Activated T-helper 17 cell treated with anti-CD3 and anti-CD28 coated beads, Interleukin-2, amount 50 U/mL, for 72 hours (primary cell): ENCODE measurements at places on chromosomes 1 and 21.

DNA sequence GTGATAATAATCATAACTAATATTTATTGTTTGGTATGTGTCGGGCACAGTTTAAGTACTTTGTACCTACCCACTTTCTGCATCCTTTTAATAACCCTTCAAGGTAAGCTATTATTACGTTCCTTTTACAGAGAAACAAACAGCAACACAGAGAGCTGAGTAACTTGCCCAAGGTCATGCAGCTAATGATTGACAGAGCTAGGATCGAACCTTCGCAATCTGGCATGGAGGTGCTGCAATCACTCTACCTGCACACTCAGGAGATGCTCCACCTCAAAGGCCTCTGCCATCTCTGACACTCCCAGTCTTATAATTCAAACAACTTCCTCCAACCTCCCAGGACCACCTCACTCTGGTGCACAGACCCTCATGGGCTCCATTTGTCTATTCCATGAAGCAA is 137.2 kb downstream of the DMRTA2 start:
- no peaks in the 10 kb centered on the region for H3K4me1 ChIP-seq
- peaks cover 20% of the 10 kb centered on the region for H3K27me3 ChIP-seq
- H3K4me3 ChIP-seq: no peak overlapping the region
- ATAC-seq: no peak
- no peak overlapping the region for H3K27ac ChIP-seq
- H3K36me3 ChIP-seq: no peaks in the 10 kb centered on the region

DNA sequence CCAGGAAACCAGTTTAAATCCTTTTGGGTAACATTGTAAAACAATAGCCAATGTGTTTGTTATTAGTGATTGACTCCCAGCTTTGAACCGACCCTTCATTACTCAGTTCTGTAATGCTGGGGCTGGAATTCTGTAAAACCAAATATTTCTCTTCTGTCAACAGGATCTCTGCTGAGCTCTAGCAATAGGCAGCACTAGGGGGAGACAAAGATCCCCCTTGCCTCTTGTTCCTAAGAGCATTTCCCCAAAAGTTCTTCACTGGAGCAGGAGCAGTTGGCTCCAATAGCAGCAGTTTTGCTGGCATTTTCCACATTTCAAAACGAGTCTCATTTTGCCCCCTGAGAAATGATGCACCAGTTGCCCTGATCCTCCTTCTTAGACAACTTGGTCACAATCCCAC is 1671.1 kb downstream of the MRPL39 start:
- no peak for ATAC-seq
- no peaks in the 10 kb centered on the region for H3K36me3 ChIP-seq
- no peak overlapping the region for H3K27ac ChIP-seq
- no peak overlapping the region for H3K4me3 ChIP-seq
- H3K27me3 ChIP-seq: peaks cover 4% of the 10 kb centered on the region

- H3K4me3 ChIP-seq: peak overlapping the region; percentile 73
- ATAC-seq: no peak
- peaks cover 42% of the 10 kb centered on the region for H3K27me3 ChIP-seq
- no peak overlapping the region for H3K27ac ChIP-seq
- H3K4me1 ChIP-seq: peaks cover 4% of the 10 kb centered on the region
Measured at GRCh38 chr1:109396871-109397580, 692 bp downstream of the SORT1 start.

- H3K4me1 ChIP-seq: no peaks in the 10 kb centered on the region
- H3K36me3 ChIP-seq: no peaks in the 10 kb centered on the region
- no peak overlapping the region for H3K4me3 ChIP-seq
- peaks cover 9% of the 10 kb centered on the region for H3K27me3 ChIP-seq
- H3K27ac ChIP-seq: no peak overlapping the region
- ATAC-seq: no peak
Measured at GRCh38 chr1:183075861-183076260, 52.6 kb downstream of the LAMC1 start.

GRCh38 chr1:117665556-117666270 is 59.9 kb downstream of the TENT5C start:
- peak overlapping the region; percentile 94 for H3K27ac ChIP-seq
- peak overlapping the region; percentile 70 for H3K4me3 ChIP-seq
- peaks cover 41% of the 10 kb centered on the region for H3K4me1 ChIP-seq
- no peaks in the 10 kb centered on the region for H3K36me3 ChIP-seq
- H3K27me3 ChIP-seq: no peaks in the 10 kb centered on the region

GRCh38 chr1:91741301-91741700 is 144.7 kb downstream of the TGFBR3 start:
- H3K4me1 ChIP-seq: peaks cover 7% of the 10 kb centered on the region
- H3K27me3 ChIP-seq: no peaks in the 10 kb centered on the region
- no peak overlapping the region for H3K4me3 ChIP-seq
- H3K27ac ChIP-seq: no peak overlapping the region
- ATAC-seq: no peak

DNA sequence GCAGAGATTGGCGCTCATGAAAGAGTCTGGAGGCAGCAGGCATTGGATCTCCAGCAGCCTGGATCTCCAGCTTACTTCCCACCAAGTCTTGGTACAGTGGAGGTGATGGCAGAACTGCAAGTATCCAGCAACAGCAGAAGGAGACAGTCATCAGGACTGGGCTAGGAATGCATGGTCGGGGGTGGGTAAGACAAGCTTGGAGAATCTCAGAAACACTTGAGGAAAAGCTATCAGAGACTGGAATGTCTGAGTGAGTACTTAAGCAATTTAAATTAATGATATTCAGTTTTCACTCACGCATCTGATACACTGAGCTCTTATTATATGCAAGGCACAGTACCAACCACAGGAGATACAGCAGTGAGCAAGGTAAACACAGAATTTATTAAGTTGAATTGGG is 9.8 kb downstream of the TMEM35B start:
- no peaks in the 10 kb centered on the region for H3K27me3 ChIP-seq
- H3K36me3 ChIP-seq: peaks cover 6% of the 10 kb centered on the region
- ATAC-seq: no peak
- peaks cover 11% of the 10 kb centered on the region for H3K4me1 ChIP-seq
- H3K27ac ChIP-seq: no peak overlapping the region
- no peak overlapping the region for H3K4me3 ChIP-seq

DNA sequence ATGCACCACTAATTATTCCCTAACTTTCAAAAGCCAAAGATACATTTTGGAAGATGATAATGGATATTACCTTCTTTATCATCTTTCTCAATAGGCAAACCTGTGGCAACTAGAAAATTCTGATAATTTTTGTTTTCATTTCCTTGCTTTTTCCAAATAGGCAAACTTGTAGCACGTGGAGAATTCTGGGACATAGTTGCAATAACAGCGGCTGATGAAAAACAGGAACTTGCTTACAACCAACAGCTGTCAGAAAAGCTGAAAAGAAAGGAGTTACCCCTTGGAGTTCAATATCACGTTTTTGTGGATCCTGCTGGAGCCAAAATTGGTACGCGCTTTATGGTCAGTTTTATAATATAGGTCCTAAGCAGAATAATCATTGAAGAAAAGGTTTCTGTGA is 1.5 kb downstream of the FPGT start:
- peak overlapping the region; percentile 98 for H3K27ac ChIP-seq
- peaks cover 51% of the 10 kb centered on the region for H3K36me3 ChIP-seq
- peak overlapping the region; percentile 96 for H3K4me3 ChIP-seq
- ATAC-seq: no peak

- H3K4me3 ChIP-seq: no peak overlapping the region
- H3K27ac ChIP-seq: no peak overlapping the region
- H3K36me3 ChIP-seq: no peaks in the 10 kb centered on the region
- no peaks in the 10 kb centered on the region for H3K4me1 ChIP-seq
Measured at GRCh38 chr1:187665483-187665882, 836.7 kb downstream of the PLA2G4A start.

GRCh38 chr1:43938892-43939587 is 5.4 kb downstream of the ARTN start:
- H3K4me3 ChIP-seq: no peak overlapping the region
- peaks cover 6% of the 10 kb centered on the region for H3K4me1 ChIP-seq
- no peak overlapping the region for H3K27ac ChIP-seq
- no peak for ATAC-seq
- peaks cover 42% of the 10 kb centered on the region for H3K36me3 ChIP-seq

- H3K27me3 ChIP-seq: peaks cover 58% of the 10 kb centered on the region
- ATAC-seq: no peak
- H3K36me3 ChIP-seq: no peaks in the 10 kb centered on the region
- H3K4me3 ChIP-seq: no peak overlapping the region
Measured at GRCh38 chr21:42121794-42122193, 50.7 kb downstream of the UMODL1 start.

- peaks cover 5% of the 10 kb centered on the region for H3K4me1 ChIP-seq
- no peak overlapping the region for H3K4me3 ChIP-seq
- no peak for ATAC-seq
- no peak overlapping the region for H3K27ac ChIP-seq
Measured at GRCh38 chr1:76259270-76259669, 184.7 kb downstream of the ST6GALNAC3 start.

- no peak overlapping the region for H3K27ac ChIP-seq
- no peak for ATAC-seq
- H3K27me3 ChIP-seq: peaks cover 4% of the 10 kb centered on the region
Measured at GRCh38 chr1:62181532-62181931, 13.1 kb upstream of the L1TD1 start.
